DMS 273 treated with DMSO at 0.1 percent for 48 hours (cell line): ENCODE measurements at places on chromosomes 2 and 18.

DNA sequence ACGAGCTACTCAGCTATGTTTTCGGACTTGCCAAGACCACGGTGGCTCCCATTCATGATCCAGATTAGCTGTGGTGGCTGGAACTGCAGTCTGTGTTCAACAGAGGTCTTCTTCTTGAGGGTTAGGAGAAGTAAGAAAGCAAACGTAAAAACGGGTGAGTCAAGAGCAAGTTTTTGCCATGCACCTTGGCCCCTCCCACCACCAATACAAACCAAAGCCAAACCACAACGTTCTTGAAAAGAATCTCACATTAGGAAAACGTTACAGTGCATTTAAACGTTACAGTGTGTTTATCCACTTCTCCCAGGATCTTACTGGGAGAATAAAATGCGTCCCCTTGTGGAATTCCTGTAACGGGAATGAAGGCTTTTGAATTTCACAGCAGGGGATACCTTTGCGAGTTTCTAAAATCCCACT, 725 bp downstream of the FBXO48 start:
- DNase-seq, result no peak

DNA sequence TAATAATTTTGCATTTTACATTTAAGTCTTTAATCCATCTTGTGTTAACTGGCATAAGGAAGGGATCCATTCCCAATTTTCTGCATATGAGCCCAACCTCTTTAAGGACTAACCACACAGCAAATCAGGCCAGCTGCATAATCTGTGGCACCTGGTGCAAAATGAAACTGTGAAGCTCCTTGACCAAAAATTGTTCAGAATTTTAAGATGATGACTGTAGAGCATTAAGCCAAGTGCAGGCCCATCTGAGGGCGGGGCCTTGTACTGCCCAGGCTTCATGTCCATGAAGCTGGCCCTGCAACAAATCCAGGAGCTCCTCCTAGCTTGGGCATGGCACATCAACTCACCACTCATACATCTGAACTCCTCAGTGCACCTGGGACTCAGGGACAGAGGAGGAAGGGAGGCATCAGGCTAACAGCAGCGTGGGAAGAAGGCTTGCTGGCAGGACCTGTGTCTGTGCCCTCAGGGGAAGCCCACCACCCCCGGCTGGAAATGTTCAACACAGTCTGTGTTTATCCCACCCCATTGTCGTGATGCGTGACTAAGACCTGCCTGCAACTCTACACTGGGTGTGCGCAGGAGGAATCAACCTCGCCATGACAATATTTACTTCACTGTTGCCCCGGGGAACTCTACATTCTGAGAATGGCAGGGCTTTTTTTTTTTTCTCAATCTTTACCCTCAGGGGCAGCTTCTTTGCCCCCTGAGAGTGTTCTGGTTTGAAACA, 128.9 kb upstream of the SIX2 start:
- DNase-seq, result no peak

DNA sequence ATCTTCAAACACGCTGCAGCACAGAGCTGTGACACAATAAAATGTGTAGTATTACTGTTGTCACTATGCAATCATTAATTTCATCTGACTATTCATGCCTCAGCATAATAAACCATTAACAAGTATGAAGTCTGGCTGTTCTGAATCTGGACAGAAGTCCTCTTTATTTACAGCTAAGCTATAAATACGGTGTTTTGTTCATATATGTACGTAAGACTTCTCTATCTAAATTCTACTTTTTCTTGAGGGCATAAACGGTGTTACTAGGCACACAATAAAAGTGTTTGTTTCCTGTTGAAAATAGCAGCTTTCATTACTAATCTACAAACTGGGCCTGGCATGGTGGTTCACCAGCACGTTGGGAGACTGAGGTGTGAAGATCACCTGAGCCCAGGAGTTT, 443.8 kb downstream of the NCKAP5 start:
- DNase-seq, result no peak

- no peak for DNase-seq
Measured at GRCh38 chr2:14517731-14518130, 114.8 kb upstream of the LRATD1 start.

- DNase-seq, result no peak
Measured at GRCh38 chr2:128473175-128474035, 154.7 kb upstream of the HS6ST1 start.

DNA sequence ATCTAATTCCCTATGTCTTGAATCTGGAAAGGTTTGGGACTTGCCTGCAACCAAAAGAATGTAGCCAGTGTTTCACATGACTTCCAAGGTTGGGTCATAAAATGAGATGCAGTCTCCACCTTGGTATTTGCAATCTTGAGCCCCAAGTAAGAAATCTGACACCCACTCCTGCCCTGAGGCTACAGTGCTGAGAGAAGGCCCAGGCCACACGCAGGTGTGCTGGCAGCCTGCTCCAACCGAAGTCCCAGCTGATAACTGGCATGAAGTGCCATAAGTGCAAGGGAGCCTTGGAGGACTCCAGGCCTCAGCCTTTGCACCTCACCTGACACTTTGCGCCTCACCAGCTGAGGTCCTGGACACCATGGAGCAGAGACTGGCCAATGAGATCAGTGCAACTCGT, 182.7 kb downstream of the ANAPC1 start:
- no peak for DNase-seq

GRCh38 chr2:219344751-219345430, 12.3 kb upstream of the RESP18 start:
- peak; percentile 15 for DNase-seq

- no peak for DNase-seq
Measured at GRCh38 chr18:34729264-34729663, 19.2 kb downstream of the DTNA start.

- no peak for DNase-seq
Measured at GRCh38 chr2:188978291-188979081, 4.3 kb downstream of the COL3A1 start.

DNA sequence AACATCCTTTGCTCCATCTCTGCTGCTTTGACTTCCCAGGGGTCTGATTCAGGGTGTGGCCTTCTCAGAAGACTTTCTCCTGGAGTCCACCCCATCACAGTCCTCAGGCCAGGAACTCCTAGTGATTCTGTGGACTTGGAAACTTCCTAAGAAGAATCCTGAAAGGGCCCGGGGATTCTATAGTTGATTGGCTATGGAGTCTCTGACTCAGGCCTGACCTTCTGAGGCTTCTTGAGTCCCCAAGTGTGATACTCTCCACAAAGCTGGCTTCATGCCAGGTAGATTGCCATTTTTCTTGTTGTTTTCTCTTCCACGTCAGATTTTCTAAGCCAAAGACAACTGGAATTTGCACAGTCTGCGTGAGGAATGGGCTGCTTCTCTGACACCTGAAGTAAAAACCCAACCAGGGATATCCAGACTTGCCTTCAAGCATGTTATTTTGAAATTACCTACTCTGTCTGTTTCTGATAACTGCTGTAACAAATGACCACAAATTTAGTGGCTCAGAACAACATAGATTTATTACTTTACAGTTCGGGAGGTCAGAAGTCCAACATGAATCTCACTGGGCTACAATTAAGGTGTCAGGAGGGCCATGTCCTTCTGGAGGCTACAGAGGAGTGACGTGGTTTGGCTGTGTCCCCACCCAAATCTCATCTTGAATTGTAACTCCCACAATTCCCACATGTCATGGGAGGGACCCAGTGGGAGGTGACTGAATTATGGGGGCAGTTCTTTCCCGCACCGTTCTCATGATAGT, 69.3 kb downstream of the ALPK2 start:
- DNase-seq, result no peak

DNA sequence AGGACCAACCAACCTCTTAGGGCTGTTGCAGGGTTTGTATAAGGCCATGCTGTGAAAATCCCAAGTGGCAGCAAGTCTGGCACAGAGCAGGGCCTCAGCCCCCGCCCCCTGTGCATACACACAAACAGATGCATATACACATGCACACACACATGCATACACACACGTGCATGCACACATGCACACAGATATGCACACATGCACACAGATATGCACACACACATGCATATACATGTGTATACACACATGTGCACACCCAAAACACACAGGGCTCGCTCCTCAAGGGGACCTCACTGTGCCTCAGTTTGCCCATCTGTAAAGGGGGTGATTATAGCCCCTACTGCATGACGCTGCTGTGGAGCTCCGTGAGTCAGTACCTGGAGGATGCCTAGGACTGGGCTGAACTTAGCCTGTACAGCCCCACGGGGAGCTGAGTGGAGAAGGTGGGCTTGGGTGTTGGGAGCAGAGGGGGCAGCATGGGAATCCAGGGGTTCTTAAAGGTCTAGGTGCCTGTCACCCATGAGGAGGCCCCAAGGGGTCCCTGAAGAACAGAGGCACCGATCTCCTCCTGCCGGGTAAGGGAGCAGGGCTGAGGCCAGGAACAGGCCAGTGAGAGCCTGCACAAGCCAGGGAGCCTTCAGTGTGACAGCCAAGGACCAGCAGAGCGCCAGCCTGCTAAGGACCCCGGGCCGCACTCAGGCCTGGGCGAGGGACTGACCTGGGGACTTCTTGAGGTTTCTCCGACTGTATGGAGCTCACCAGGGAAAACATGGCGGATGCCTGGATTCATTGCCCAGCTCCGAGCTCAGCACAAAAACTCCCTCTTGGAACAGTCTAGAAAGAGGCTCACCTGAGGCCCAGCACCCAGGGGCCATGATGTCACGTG, 24.0 kb upstream of the ALPI start:
- DNase-seq, result no peak

- no peak for DNase-seq
Measured at GRCh38 chr2:113711851-113712250, 44.6 kb downstream of the SLC35F5 start.

DNA sequence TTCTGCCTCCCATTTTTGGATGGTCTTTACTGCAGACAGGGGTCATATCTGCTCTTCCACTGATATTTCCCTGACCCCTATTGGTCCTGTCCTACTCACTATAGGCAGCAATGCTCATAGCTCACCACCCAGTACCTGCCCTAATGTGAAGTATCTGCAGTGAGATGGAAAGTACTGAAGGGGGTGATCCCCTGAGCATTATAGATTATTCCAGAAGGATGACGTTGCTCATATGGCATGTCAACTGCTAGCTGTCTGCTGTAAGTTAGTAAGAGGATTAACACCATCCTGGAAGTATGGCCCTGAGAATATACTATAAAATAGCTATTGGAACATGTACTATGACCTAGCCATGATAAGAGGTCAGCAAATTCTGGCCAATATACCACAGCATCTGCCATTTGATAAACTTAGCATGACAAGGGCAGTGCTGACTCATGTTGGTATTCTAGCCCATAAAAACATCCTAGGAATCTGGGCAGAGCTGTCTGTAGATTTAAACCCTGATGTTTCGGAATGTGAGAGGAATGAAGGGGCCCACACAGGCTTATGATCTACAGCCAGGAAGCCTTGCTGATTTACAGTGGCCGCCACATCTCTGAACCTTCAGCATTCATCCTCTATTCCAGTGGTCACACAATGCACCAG, 451.4 kb downstream of the TNS1 start:
- DNase-seq, result no peak

- no peak for DNase-seq
Measured at GRCh38 chr18:52764316-52764715, 424.3 kb downstream of the DCC start.

DNA sequence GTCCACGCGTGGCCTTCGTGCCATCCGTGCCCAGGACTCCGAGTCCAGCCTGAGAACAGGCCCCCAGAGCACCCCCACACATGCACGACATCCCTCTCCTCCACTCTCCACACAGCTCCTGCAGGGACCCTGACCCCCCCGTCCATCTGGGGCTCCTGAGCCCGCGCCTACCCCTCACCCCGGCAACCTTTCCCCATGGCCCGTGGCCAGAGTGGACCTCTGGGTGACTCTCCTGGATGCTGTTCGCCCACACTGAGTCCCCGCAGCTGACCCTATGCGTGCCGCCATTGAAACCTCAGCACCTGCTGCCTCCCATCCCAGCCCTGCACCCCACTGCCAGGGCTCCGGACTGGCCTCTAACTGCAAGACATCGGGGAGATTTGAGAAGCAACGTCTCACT, 132.0 kb upstream of the PXDN start:
- DNase-seq, result no peak

DNA sequence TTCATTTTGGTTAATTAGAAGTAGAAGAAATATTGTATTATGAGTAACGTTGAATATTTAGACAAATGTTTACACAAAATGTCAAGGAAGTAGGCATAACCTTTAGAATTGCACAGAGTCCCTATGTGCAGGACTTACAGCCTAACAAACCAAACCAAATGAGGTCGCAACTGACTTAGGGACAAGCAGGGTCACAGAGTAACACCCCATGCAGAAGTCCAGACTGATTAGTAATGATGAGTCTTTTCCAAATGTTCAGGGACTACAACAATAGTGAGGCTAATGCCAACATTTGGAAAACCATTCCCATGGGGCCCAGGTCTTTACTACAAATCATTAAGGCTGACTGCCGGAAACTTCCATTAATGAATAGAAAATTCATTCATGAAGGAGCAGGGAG, 452.5 kb upstream of the CHAC2 start:
- no peak for DNase-seq

DNA sequence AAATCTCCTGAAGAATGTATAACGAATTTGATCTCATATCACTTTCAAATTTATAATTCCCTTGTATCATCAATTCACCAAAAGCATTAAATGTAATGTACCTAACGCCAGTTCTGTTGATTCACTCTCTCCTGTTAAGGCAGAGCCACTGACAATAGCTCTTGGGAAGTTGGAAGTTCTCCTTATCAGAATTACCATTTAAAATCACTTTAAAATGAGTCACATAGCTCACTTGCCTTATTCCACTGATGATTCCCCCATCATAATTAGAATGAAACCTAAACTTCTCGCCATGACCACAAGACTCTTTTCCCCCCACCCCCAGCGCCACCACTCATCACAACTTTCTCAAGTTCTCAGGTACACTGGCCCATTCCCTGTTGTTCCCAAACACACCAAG, 117.1 kb downstream of the PID1 start:
- DNase-seq, result no peak

DNA sequence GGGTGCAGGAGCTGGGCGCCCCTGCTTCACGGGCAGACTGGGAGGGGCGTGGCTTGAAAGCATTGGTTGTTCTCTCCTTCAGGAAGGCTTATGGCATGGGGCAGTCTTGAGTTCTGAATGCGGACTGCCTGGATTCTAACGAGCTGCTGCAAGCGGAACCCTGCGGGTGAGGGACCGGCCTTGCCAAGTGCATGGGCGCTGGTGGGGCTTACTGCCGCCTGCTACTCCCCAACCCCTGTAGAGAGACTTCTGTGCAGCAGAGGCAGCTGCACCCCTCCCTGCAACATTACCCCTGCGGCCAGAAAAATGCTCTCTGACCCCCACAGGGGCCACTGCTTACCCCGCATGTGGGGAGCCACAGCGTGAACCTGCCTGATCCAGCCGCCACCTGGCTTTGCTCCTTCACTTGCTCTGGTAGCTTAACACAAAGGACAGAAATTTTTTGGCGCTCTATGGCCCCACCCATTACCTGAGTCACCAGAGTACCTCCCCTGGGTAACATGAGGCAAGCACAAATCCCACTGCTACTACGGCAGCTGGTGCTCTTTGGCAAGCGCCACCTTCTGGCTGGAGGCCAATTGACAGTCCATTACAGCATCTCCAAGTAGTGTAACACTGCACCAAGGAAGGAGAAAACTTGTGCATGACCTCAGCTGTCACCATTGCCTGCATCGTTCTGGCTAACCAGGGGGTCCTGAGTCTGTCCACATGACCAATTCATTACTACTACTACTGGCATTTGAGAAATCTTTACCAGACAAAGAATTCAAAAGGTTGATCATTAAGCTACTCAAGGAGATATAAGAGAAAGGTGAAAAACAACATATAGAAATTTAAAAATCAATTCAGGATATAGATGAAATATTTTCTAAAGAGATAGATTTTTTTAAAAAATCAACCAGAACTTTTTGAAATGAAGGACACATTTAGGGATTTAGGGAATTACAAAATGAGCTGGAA, 35.4 kb downstream of the MYL12B start:
- peak; percentile 92 for DNase-seq
